Fibroblast of lung (primary cell): ENCODE measurements at places on chromosomes 5 and 9. TPM values are rescaled to one million over a fixed set of nuclear protein-coding genes. Genes with fewer than 3 reads are reported as not detected.

Gene ACOT12
- 0.26 and 2.0 TPM in 2 replicates for total RNA-seq

Gene CXXC5
- total RNA-seq, result 29.0 and 43.9 TPM in 2 replicates

Gene SLC30A5
- 65.7 and 97.1 TPM in 2 replicates for total RNA-seq

Gene PCDHGB2
- 3.1 and 4.6 TPM in 2 replicates for total RNA-seq

Gene HK3
- total RNA-seq, result under 0.01 TPM in 1 of 2 replicates, not detected in the other

Gene CTXN3
- not detected in 2 replicates for total RNA-seq

Gene EIF4EBP3
- 1.8 and 2.3 TPM in 2 replicates for total RNA-seq

Gene FOXE1
- not detected in 2 replicates for total RNA-seq

Gene EXOSC2
- 22.0 and 27.7 TPM in 2 replicates for total RNA-seq

Gene ORM2
- not detected in 2 replicates for total RNA-seq
